ENCODE measurements at places on chromosomes 5 and 9. TPM values are rescaled to one million over a fixed set of nuclear protein-coding genes. Genes with fewer than 3 reads are reported as not detected.
A peak's percentile ranks its signal among the peaks of the same experiment; 100 is the strongest.

The ZBED3 gene
- polyA plus RNA-seq: 27.4 TPM

DNA sequence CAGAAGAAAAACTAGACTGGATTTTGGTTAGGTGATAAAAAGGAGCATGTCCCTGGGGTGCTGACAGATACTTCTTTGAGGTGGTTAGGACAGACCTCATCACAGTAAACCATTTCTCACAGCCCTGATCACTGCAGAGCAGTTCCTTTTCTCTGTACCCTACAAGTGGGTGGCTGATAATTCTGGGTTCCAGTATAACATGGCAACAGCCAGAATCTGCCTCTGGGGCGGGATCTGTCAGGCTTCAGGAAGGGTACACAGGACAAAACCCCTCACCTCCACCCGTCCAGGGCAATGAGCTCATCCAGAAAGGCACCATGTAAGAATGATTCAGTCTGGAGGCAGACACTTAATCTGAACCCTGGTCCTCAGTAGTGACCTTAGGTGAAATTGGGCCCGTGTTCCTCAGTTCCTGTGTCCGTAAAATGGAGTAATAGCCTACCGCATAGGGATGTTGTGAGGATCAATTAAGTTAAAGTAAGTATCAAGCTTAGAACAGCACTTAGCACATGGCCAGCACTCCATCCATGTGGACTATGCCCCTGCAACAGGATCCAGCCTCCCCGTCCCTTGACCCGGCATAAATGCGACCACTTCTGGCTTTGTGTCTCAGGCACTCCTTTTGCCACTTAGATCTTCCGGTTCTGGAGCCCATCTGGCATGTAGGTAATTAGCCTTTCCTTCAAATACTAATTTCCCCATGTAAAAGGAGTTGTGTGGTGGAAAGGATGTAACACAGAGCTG, 129.2 kb downstream of the LHFPL2 start:
- DNase-seq: no peak

DNA sequence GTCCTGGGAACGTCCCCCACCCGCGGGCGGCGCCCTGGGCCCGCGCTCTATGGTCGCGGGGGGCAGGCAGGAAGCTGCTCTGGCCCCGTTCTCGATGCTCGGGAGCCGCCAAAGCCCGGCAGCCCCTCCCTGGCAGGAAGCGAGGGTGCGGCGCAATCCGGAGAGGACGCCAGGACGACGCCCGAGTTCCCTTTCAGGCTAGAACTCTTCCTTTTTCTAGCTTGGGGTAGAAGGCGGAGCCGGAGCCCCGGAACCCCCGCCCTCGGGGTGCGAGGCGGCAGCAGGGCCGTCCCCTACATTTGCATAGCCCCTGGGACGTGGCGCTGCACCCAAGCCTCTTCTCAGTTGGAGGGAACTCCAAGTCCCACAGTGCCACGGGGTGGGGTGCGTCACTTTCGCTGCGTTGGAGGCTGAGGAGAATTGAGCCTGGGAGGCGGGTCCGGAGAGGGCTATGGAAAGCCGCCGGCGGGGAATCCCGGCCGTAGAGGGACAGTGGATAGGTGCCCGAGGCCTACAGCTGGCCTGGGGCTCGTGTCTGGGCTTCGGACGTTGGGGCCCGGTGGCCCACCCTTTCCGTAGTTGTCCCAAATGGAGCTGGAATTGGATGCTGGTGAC, at the start of the genes CREB3 and TLN1:
Gene CREB3 (plus strand): TSS at position 482 of the 615 bp plus-strand sequence. CDS start 107 bp downstream, at position 589.
Gene TLN1 (minus strand): TSS at position 11 of the 615 bp plus-strand sequence. CDS start 6,501 bp downstream, outside the sequence.
- peak; percentile 99 for DNase-seq

DNA sequence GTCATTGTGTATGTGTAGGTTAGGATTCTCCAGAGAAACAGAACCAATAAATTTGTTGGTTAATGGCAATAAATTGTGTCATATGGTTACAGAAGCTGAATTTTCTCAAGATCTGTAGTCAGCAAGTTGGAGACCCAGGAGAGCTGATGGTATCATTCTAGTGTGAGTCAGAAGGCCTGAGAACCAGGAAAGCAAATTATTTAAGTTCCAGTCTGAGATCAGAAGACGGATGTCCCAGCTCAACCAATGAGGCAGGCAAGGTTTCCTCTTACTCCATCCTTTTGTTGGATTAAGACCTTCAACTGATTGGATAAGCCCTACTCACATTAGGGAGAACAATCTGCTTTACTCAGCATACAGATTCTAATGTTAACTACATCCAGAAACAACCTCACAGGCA, 656.3 kb downstream of the ANXA1 start:
- DNase-seq: no peak

DNA sequence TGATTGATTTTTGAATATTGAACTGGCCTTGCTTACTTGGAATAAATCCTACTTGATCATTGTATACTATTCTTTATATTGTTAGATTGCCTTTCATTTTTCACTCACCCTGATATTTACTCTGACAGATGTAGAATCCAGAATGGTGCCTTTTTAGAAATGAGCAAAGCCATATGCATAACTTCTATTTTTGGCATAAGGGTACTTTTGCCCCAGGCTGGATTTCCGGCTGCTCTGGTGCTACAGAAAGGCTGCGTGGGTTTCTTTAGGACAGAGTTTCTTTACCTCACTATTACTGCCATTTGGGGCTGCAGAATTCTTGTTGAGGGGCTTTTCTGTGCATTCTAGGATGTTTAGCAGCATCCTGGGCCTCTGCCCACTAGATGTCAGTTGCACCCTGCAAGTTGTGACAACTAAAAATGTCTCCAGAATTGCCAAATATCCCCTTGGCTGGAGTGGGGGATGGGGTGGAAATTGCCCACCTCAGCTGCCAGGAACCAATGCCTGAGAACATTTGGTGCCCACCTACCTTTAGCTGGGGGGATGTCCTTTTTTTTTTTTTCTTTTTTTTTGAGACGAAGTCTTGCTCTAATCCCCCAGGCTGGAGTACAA, 50.1 kb downstream of the SLC36A1 start:
- no peak for DNase-seq
